Stimulated activated CD8-positive, alpha-beta memory T cell treated with anti-CD3 and anti-CD28 coated beads, Interleukin-7, amount 100 ng/mL, for 1 hour (primary cell): ENCODE measurements at places on chromosomes 11 and 22.
A peak's percentile ranks its signal among the peaks of the same experiment; 100 is the strongest.

GRCh38 chr11:35138943-35139721 lies at the start of gene CD44:
Gene CD44 (plus strand): TSS chr11:35139171. CDS start chr11:35139304, 133 bp downstream.
- peak; percentile 67 for DNase-seq

DNA sequence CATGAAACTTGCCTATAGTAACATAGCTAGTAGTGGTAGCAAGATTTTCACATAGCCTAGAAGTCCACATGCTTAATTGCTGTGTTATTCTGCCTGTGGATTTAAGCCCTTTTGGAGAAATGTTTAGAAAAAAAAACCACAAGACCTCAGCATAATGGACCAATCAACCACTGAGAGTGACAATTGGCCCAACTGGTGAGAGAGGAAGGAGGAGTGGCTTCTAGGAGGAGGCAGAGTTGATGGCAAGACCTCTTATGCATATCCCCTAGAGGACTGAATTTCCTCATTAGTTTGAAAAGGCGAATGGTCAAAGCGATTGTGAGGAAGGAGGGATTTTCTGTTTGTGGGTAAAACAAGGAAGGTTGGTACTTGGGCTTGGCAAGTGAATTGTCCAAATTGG lies 30.6 kb downstream of the NNMT start:
- DNase-seq = no peak

DNA sequence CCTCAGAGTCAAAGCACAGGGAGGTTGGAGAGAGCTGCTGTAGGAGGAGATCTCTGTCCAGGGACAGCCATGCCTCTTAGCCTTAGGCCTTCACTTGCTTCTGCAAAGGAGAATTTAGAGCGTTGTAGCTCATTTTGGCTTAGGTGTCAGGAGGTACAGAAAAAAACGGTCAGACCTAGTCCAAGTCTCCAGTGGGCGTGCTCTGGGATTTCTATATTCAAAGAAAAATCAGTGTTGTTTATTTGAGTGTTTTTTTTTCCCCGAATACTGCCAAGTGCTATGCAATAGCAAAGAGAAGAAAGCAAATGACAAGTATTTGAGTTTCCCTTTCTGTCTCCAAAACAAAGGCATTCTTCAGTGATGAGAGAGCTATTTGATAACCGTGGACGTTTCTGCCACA lies 22.7 kb upstream of the OPCML start:
- no peak for DNase-seq

GRCh38 chr22:44168206-44168605 lies 12.5 kb upstream of the PARVG start:
- no peak for DNase-seq

DNA sequence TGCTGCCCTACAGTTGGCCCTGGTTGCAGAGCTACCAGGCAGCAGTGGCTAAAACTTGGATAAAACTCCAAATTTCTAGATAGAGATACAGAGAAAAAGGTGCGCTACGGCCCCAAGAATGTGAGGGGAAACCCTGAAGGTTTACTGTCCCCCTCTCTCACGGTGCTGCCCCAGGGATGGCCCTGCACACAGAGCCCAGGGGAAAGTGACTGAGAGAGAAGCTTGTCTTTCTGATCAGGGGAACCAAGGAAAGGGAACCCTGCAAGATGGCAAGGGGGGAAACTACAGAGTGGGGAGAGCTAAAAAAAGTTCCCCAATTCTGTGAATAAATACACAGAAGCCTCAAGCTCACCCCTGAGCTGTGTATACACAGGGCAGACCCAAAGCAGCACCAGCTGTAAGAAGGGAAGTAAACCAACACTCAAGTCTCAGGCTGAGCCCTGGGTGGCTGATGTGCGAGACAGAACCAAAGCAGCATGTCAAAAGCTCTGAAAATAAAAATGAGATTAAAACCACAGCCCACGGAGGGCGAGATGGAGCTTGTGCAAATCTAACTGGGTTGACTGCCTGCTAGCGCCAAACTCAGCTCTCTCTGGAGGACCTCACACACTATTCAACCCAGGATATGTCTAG lies 22.1 kb downstream of the GNB1L start:
- no peak for DNase-seq

- no peak for DNase-seq
Measured at GRCh38 chr22:43205748-43206508, 19.0 kb upstream of the TTLL12 start.

- DNase-seq = no peak
Measured at GRCh38 chr11:126664643-126665042, 309.2 kb downstream of the ST3GAL4 start.

- DNase-seq = no peak
Measured at GRCh38 chr11:34275486-34275885, 82.3 kb downstream of the ABTB2 start.

DNA sequence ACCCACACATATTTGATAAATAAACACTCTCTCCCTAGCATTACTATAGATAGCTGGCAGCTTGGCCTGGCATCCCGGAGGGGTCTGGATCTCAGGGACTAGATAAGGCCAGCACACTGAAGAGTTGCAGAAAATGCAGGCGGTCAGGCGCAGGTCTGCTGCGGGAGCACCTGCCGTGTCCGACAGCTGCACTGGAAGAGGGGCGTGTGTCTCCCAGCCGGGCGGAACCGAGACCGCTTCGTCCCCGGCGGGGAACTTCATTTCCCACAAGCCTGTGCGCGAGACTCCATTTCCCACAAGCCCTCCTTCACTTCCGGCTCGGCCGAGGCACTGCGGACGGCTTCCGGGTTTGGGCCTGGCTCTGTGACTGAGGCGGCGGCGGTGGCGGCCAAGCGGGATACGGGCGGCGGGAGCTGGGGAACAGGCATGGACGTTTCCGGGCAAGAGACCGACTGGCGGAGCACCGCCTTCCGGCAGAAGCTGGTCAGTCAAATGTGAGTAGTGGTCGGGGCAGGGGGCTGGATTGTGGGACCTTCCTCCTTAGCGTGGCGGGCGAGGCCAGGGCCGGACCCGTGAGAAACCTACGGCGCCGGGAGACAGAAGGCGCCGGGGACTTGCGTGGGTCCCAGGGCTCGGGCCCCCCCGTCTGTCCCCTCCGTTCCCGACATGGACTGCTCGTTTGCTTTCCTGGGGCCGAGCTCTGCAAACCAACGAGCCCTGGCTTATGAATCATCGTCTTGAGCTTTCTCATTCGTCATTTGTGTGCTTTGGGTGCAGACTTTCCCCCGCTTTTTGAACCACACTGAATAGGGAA lies at the start of gene MED15:
TSS of gene MED15 (plus strand) at position 358 of the 814 bp plus-strand sequence. CDS start at position 427, 69 bp downstream.
- peak; percentile 76 for DNase-seq

- peak; percentile 14 for DNase-seq
Measured at GRCh38 chr22:22235558-22235957, 9.0 kb upstream of the VPREB1 start.

GRCh38 chr11:14255238-14255534 lies 103.8 kb downstream of the RRAS2 start:
- no peak for DNase-seq

- no peak for DNase-seq
Measured at GRCh38 chr11:73058989-73059674, 83.0 kb downstream of the FCHSD2 start.

DNA sequence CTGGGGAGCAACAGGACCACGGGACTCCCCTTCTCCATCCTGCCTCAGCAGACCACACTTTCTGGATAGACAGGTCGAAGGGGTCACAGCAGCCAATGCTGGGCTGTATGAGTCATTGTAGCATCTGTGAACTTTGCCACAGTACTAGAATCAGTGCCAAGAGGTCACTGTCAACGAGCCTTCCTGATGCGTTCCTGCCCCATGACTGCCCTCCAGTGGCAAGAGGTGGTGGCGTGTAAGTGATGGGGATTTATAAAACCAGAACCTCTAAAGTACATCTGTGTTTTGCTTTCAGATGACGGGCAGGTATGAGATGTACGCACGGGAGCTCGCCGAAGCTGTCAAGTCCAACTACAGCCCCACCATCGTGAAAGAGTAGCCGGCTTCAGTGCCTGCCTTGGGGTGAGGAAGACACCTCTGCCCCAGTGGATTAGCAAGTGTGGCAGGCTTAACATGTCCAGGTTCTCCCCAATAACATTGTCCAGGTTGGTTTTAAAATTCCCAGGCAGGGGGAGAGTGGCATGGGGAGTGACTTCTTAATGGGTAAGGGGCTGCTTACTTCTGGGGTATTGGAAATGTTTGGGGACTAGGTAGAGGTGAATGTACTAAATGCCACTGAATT lies 29.4 kb downstream of the GUCD1 start:
- DNase-seq = peak; percentile 47

- no peak for DNase-seq
Measured at GRCh38 chr11:128342511-128343134, 244.7 kb downstream of the ETS1 start.

- DNase-seq = no peak
Measured at GRCh38 chr11:86592047-86592591, 80.3 kb downstream of the ME3 start.

DNA sequence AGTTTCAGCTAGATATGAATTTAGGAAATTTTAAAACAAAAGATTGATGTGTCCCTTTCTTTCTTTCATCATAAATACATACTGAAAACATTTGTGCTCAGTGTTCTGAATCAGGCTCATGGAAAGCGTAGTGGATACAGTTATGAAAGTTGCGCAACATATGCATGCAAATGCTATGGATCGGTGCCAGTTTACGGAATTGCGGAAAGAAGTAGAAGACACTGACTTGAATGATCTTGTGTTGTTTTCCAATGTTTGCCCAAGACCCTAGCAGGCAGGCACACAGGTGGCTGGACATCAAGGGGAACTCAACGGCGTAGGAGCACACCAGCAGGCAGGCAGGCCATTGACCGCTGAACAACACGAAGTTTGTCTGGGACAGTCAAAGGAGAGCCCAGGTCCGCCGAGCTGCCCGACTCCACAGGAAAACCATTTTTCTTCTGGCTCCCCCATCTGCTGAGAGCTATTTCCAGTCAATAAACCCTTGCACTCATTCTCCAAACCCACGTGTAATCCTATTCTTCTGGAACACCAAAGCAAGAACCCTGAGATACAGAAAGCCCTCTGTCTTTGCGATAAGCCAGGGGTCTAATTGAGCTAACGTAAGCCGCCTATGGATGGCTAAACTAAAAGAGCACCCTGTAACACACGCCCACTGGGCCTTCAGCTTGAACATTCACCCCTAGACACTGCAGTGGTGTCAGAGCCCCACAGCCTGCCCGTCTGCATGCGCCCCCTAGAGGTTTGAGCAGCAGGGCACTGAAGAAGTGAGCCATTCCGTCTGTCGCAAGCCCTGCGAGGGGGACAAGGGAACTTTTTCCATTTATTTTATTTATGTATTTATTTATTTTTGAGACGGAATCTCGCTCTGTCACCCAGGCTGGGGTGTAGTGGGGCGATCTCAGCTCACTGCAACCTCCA lies 7.4 kb upstream of the BIRC3 start:
- DNase-seq = no peak

DNA sequence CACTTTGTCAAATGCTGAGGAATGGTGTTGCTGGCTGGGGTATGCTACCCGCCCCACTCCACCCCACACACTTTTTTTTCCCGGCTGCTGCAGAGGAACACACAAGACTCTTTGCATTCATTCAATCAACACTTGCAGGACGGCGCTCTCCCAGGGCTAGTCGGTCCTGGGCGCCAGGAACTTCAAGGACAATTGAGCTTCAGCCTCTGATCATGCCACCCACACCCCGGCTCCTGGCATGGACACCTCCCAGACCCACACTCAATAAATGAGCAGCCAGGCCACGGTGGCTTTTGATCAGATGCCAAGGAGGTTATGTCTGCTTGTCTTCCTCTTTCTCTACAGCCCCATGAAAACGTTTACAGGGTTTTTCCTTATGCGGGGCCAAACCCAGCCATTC lies 19.8 kb downstream of the TPST2 start:
- DNase-seq = no peak

- no peak for DNase-seq
Measured at GRCh38 chr11:19725379-19726079, 12.9 kb downstream of the NAV2 start.

GRCh38 chr11:47997063-47998053 lies 17.0 kb downstream of the PTPRJ start:
- no peak for DNase-seq

GRCh38 chr11:77259641-77260040 lies 41.8 kb downstream of the GDPD4 start:
- DNase-seq = no peak

- DNase-seq = no peak
Measured at GRCh38 chr11:134664447-134665187, 252.6 kb upstream of the B3GAT1 start.

DNA sequence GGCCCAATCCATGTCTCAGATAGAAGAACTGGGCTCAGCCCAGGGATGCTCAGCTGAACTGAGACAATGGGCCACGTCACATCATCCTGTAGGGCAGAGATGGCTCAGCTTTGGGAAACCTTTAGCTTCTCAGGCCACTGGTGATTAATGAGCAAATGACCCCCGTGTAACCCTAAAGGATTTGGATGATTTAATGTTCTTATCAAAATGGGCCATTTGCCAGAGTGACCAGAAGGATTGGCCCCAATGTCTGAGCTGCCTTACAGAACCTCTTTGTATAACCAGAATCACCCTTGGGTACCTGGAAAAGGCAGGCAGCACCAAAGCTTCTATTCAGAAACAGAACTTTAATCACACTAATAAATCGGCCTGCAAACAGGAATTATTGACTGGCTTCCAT lies 73.7 kb downstream of the ABTB2 start:
- DNase-seq = no peak

- no peak for DNase-seq
Measured at GRCh38 chr11:57251491-57252104, 14.5 kb upstream of the APLNR start.

DNA sequence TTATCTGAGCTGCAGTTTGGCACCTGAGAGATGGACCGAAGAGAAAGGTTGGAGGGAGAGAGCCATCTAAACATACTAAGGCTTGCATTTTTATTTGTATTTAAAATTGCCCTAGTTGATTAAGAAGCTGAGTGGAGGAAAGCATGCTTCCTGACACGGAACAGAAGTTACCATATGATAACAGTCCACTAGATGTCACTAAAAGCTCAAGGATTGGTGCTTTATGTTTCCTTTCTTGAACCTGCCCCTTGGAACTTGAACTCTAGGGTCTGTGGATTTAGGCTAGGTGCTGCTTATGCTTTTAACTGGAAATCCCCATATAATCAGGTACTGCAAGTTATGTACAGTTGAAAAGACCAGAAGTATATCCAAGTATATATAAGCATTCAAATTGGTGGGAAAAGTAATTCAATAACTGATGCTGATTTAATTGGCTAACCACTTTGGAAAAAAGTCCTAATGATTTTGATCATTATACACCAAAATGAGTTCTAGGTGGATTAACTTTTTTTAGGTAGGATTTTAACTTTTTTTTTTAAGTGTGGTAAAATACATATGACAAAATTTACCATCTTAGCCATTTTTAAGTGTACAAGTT lies 9.5 kb downstream of the RBMXL2 start:
- no peak for DNase-seq

DNA sequence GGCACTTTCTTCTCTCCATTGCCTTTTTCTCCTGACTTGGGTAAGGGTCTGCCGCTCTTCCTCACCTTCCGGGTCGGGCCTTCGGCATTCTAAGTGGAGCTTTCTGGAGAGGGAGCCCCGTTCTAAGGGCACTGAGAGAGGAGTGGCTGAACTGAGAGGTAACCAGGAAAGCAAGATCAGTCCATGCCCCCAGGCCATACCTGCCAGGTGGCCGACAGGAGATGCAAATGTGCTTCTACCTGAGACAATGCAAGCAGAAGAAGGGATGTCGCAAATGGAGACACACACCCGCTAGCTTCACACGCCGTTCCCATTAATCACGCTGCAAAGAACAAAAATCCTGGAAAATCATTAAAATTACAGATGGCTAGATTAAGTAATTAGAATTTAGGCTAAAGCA lies 156.4 kb upstream of the TBCEL start:
- DNase-seq = no peak

GRCh38 chr22:49300951-49301397 lies 526.7 kb downstream of the BRD1 start:
- DNase-seq = no peak
